DND-41 (cell line): ENCODE measurements at places on chromosomes 7 and 10.

- no peak for DNase-seq
Observed at GRCh38 chr10:111873041-111873440, 310.5 kb downstream of the GPAM start.

DNA sequence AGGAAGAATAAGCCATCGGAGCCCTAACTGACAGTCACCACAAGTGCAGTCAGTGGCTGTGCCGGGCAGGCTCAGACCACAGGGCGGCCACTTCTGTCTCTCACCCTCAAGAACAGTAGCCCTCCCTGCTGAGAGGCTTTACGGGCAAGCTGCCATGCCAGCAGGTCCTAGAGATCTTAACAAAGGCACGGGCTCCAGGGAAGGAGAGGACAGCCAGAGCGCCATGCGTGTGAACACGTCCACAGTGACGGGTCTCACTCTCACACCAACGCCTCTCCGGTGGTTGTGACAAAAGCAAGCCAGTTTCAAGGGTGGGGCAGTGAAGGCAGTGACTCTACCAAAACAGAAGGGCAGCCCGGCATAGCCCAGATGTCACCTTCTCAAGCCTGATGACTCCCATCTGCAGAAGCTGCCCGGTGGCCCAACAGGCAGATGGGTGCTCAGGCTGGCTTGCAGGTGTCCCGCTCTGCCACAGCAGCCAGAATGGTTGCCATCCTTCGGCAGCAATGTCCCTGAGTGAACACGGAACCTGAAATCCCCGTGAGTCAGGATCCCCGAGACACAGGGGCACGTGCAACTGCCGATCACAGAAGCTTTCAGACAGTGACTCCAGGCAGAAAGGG lies 102.0 kb downstream of the FAM53B start:
- DNase-seq = no peak

- no peak for DNase-seq
Observed at GRCh38 chr10:128360783-128361182, 234.6 kb upstream of the MKI67 start.

DNA sequence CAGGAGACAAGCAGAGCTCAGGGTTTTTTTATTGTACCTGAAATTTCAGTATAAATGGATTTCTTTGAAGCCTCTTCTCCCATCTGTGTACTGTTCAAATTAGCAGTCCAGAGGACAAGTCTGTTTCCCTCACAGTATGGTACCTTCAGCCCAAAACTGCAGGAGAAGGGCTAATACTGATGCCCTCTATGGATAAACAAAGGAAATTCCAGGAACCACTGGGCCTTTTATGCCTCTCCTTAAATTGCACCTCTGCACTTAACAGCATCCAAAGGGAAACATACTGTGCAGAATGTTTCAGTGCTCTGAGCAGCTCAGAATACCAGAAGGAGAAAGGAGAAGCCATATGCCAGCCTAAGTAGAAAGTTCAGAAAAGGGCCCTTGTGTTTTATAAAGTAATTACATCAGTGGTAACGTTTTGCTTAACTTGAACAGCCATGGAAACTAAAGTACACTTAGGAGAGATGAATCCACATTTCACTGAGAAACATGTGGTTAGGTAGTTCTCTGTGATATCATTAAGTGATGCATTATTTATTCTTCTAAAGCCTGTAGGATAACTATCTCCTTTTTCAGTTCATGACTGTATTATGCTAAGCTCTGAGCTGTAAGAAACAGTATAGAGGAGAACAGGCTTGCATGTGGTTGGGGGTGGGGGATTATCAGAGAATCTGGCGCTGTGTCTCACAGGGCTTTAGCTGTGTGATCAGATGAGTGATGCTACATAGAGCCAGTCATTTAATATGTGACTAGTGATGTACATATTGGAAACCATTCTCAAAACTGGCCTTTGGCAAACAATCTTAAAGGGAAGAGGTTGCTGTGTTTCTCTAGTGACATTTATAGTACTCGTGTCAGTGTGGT lies 111.3 kb downstream of the POU6F2 start:
- DNase-seq = no peak

DNA sequence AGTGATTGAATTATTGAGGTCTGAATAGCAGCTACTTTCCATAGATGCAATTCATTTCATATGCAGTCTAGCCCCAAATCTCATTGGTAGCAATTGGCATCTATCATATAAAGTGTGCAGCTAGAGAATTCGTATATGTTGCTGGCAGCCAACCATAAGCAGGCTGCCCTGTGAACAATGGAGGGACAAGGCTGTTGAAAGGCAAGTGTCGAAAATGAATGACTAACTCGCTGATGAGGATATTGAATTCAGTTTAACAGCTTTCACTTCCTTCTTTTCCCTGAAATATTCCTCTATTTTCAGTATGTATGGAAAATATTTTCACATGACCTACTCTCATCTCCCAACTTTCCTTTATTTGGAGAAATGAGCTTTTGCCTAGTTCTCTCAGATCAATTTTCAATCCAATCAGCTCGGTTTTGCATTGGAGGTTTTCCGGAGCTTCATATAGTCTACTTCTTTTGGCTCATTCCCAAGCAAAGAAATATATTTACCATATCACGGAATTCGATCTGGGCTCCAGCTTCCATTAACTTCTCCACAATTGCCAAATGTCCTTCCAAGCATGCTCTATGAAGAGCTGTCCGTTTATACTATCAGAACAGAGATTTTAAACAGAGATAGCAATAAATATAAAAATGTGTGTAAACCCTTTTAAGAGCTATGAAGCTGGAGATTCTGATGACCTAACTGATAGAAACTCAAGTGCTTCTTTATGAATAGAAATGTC lies 3.5 kb downstream of the ANKRD1 start:
- no peak for DNase-seq

GRCh38 chr7:32536585-32536984 lies 41.3 kb downstream of the AVL9 start:
- no peak for DNase-seq

GRCh38 chr10:10642751-10643150 lies 374.9 kb upstream of the CELF2 start:
- DNase-seq = no peak

DNA sequence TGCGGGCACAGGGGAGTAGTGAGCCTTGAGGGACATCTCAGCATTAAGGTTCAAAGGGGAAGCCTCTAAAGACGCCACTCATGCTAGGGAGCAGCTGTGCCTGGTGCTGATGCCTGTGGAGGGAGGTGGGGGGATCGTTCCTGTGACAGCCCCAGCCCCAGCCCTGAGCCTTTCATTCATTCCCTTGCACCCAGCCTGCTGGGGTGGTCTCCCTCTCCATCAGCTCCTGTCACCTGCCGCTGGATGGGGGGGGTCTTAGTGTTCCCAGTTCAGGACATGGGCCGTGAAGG lies 11.6 kb downstream of the ZNF316 start:
- DNase-seq = no peak

DNA sequence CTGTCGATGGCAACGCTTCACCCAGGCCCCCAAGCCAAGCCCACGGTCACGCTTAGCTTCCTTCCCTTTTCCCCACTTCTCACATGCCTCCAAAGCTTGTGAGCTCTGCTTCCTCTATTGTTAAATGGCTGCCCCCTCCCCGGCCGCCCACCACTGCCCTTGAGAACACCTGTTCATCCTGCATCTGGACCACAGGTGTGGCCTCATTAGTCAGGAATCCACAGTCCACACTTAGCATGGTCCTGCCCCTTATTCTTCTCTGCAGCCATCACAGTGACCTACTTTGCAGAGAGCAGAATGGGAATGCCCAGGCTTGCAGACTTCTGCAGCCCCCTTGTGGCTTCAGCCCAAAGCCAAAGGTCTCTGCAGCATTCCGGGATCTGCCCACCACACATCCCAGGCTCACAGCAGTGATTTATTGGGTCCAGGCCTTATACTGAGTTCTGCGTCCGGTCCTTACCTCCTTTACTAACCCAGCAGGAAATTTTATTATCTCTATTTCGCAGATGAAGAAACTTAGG lies 66.9 kb downstream of the PTPRE start:
- DNase-seq = no peak

DNA sequence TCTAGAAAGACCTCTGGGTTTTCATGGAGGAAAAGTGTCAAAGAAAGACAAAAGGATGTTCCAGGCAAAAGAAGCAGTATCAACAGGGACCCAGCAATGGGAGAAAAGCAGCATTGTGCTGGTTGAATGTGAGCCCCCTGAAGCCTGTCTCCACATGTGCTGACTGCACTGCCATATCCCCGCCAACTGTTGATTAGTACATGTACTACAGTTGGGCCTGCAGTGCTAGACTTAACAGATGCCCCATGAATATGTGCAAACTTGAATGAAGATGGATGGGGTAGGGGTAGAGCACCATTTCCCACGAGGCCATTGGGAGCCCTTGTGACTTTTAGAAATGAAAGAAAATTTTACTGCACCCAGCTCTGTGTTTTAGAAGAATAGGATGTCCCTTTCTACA lies 15.6 kb upstream of the WDR11 start:
- no peak for DNase-seq

DNA sequence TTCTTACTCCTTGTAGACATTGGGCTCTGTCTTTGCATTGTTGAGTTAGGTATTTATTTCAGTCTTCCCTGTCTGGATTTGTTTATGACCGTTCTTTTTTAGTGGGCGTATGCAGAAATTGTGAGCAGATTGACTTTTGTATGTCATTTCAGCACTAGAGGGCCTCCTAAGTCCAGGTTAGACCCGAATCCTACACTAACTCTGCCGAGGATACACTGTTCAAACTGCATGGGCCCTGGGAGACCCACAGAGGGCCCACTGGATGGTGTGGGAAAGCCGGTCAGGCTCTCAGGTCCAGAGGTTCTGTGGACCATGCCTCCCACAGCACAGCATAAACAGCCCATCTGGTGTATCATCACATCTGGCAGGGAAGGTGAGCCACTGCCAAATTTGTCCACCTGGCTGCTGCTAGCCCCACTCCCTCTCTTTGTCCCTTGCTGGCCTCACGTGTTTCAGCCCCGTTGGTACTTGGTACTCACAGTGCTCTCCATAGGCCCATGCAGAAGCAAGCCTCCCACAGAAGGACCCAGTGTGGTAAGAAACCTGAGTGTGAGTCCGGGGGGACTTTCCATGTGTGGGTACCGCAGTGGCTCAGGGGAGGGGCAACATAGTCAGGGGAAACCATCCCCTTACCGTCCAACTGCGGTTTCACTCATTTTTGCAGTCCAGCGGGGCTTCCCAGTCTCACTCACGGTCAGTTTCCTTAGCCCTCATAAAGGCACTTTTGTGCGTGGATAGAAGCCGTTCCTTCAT lies 112.8 kb downstream of the APBB1IP start:
- DNase-seq = no peak

DNA sequence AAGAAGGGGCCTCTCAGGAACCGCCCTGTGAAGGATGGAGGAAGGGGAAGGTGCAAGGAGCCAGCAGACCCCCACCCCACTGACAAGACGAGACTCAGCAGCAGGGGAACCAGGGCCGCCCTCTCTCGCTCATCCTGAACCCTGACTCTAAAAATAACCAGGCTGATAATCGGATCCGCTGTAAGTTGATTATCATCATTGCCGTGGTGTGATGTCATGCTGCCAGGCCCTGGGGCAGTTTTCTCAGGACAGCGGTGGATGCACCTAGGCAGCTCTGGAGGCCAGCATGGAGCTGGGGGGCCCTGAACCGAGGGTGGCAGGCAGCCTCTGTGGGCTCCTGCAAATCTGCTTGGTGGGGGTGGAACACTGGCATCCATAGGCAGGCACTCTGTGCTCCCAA lies 7.9 kb downstream of the RET start:
- DNase-seq = no peak

- peak; percentile 83 for DNase-seq
Observed at GRCh38 chr10:7258948-7259523, 151.8 kb downstream of the SFMBT2 start.

DNA sequence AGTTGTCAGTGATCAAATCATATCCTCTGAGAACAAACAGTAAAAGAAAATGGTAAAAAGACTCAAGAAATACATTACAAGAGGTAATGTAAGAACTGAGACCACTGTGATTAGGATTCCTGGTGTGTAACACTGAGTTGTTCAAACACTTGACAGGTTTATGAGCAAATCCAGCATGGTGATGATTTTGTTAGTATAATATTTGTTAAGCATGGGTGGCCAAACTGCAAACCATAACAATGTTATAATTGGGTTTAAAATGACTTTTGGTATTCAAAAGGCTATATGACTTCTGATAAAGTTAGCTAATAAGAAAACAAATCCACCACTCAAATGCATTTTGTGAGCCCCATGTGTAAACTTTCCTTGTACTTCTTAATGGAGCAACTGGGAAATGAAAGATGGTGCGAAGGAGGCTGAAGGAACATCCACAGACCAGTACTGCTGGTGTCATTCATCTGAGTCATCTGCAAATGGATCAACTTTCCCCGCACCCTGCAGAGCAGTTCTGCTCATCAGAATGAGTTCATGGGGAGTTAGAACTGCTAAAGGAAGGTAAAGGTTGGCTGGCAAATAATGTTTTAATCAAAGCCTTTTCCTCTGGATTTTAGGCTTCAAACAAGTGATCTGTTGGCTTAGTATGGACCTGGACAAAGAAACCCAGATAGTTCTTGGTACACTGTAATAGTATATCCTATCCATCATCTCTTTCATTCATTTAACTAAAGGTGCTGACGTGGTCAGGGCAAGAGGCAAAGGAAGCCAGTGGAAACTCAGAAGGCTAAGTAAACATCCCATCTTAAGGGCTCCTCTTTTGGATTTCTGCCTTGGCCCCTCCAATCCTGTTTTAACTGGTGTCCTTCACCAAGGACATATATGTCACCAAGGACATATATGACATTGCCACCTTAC lies 45.0 kb downstream of the AFAP1L2 start:
- no peak for DNase-seq

DNA sequence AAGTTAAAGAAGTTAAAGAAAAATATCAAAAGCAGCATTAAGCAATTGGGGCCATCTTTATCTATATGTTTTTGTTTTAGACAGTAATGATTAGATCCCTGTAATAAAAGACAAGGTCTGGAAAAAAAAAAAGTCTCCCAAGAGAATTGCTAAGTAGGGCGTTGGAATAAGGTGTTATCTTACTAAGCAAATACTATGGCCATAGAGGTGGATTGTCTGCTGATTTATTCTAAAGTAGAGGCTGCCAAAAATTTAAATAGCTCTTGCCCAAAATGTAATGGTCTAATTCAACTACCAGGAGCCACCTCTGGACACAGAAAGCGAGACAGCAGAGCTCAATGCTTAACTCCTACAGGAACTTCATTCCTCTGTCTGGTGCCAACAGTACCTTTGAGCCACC lies 71.6 kb downstream of the HERPUD2 start:
- no peak for DNase-seq

DNA sequence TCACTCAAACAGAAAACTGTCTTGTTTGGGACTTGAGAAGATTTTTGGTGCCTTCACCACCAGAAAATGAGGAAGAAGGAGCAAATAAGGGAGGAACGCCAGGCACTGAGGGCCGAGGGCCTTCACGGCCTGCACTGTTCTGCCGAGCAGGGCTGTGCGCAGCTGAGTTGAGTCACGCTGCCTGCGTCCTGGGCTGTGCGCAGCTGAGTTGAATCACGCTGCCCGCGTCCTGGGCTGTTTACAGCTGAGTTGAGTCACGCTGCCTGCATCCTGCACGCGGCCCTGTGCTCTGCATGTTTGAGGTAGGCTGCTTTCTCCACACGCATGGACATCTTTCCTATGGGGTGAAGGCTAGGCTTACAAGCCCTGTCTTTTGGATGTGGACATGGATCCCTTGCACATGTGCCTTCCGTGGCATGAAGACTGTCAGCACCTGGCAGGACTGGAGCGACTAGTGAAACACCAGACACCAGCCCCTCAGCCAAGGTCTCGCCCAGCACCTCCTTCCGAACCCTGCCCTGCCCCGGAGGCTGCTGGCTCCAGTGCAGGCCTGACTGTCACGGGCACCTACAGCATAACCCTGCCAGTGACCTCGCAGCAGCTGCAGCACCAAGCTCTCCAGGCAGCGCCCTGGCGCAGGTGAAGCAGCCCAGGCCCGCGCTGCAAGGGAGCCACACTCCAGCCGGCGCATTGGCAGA lies 96.7 kb downstream of the HTR5A start:
- DNase-seq = no peak
